K562 (cell line): ENCODE measurements at places on chromosomes 6 and 20.

GRCh38 chr6:159689001-159689400 lies 4.0 kb downstream of the SOD2 start:
- no peak for DNase-seq

- DNase-seq = no peak
Observed at GRCh38 chr6:160121558-160121957, at the start of gene SLC22A1. Gene SLC22A1, plus strand, starts transcription at chr6:160121815. Its CDS starts 121 bp downstream, at chr6:160121936.

DNA sequence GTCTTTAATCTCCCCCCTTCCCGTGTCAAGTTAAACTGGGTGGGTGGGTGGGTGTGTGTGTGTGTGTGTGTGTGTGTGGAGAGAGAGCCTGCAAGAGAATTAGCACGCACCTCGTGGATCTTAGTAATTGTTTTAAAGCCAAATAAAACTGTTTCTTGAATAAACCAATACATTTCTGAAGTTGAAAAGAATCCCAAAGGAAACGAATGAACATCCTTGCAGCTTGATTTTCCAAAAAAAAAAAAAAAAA lies 381 bp upstream of the BICRAL start:
- peak; percentile 54 for DNase-seq

DNA sequence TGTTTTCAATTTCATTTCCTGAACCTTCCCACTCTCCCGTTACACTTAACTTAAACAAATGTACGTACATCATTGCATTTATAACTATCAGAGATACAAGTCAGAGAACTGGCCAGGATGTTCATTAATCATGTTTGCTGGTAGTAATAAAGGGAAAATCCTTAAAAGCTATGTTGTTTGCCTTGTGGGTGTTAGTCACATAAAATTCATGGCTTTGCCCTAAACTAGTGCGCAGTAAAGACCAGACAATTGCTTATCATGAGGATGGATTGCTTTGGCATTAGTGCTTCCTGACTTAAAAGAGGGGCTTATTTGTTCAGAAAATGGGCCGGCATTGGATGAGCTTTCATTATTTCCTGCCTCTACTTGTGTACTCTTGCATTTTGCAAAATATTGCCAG lies 1037.3 kb upstream of the FLRT3 start:
- no peak for DNase-seq

DNA sequence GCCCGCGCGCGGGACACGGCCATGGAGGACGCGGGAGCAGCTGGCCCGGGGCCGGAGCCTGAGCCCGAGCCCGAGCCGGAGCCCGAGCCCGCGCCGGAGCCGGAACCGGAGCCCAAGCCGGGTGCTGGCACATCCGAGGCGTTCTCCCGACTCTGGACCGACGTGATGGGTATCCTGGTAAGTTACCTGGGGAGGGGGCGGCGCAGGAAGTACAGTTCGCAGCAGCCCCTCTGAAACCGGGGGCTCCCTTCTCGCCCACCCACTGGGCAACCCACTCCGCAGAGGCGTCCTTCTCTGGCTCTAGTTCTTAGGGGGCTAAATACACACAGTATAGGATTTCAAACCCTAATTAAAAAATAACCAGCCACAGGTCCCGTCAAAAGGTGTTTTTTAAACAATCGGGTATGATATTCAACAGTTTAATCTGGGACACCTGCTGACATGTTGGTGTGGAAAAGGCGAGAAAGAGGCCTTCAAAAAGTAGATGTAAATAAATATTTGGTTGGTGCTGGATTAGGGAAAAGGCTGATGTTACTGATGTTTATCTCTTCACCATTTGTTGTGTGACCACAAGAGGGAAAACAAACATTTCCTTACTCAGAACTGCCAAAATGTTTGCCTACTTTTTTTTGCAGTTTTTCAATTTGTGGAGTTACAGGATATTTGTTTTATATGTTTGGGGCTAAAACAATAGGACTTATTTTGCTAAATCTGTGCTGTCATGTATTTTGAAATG lies 577 bp downstream of the SASH1 start:
- DNase-seq = no peak

GRCh38 chr6:79305020-79305419 lies 70.5 kb upstream of the HMGN3 start:
- no peak for DNase-seq

GRCh38 chr6:140001005-140001404 lies 626.6 kb upstream of the CITED2 start:
- no peak for DNase-seq

DNA sequence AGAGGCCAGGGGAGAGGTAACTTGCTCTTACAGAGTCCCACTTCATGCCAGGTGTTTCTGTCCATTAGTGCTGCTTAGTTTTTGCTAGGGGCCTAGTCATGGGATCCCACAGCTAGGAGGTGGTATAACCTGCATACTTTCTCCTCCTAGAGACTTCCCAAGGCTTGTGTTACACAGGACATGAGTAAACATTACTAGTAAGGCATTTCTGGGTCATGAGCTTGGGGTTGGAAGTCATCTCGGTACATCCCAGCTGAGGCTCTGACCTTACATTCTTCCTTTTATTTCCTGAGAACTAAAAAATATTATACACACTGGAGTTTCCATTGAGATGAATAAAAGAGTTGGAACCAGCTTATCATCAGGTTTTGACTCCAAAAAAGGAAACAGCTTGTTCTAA lies 20.9 kb upstream of the PNPLA1 start:
- DNase-seq = no peak

DNA sequence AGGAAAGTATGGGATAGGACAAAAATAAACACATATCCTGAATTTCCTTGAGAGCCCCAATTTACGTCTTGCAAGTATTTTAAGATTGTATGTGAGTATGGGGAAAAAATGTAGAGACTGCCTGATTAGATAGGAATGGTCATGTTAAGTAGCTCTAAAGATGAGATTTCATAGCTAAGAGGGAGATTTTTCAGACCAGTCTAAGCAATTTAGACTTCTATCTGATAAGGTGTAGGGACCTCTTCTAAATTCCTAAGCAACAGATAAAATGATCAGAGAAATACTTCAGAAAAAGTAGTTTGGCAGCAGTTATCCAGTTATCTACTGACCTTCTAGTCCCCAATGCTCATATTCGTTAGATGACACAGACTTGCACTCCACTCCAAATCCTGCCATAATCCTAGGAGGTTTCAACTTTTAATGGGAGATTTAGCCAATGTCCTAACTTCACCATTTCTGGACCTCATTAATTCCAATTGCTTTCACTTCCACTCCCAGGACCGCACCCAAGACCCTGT lies 90.0 kb downstream of the FILIP1 start:
- no peak for DNase-seq

DNA sequence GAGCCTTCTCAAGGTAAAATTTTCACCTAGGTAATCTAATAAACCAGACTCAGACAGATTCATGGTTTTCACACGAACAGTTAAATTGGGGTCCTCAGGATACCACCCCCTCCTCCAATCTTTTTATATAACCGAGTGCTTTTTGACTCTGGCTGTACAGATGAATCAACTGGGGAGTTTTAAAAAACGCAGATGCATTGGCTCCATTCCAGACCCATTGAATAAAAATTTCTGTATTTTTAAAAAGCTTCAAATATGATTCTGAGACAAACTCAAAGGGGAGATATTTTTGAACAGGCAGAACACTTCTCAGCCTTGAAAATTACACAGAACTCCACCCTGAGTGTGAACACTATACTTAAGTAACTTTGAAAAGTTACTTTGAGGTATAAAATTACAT lies 7.2 kb downstream of the UTRN start:
- no peak for DNase-seq

GRCh38 chr6:148332088-148332487 lies 10.6 kb upstream of the SASH1 start:
- DNase-seq = no peak

DNA sequence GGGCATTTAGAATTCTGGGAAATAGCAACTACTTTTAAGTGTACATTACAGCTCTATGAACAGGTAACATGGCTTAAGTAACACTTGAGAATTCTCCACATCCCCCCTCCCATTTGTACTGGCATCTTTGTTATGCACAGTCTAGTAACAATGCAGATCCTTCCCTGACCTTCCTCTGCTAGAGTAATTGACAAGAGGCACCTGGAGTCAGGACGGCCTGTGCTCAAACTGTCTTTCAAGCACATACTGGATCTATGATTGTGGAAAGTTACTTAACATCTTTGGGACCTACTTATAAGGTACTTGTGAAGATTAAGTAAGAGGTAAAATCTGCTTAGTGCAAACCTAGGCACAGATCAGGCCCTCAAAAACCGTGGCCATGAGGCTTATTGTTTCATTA lies 21.9 kb upstream of the GSTA3 start:
- DNase-seq = no peak

GRCh38 chr6:133648581-133648980 lies 240.3 kb upstream of the TCF21 start:
- DNase-seq = no peak

DNA sequence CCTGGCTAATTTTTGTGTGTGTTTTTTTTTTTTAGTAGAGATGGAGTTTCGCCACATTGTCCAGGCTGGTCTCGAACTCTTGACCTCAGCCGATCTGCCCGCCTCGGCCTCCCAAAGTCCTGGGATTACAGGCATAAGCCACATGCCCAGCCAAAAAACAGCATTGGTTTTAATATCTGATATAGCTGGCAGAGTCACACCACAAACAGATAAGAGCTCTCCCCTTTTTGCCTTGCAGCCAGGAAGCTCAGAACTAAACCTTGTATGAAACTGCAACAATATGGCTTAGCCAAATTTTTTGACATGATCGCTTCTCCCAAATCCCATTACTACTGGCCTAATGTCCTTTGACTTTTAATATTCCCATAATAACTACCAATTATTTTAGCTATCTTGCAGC lies 4.9 kb downstream of the ACOT8 start:
- DNase-seq = no peak

- DNase-seq = no peak
Observed at GRCh38 chr6:42403831-42404230, 47.9 kb downstream of the TRERF1 start.

- no peak for DNase-seq
Observed at GRCh38 chr20:61027218-61027617, 224.8 kb upstream of the CDH4 start.

DNA sequence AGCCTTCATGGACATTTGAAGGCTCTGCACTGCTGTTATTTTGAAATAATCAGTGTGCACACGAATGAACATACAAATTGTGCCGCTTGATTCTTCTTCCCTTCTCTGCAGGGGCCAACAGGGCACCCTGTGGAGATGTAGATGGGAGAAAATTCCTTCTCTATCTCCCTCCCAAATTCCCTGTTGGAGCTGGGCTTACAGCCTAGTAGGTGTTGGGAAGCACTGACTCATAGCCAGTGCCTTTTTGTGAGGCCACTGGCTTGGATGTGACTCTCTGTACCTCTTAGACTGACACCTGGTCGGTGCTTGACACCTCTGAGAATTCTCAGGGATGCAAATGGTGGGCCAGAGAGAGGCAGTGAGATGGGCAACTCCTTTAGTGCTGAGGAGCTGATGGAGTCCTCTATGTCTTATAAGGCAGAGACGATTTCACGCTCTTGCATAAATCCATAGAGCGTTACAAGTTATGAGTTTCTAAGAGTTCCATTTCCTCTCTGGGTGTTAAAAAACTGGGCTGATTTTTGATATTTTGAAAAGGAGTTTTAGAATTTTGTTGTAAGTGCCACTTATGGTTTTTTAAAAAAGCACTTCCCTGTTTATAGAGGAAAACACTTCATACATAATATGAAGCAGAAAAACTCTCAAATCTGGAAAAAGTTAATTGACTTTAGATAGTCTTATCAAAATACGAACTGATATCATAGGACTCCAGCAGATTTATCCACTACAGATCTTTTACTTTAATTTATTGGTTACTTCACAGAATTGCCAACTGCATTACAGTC lies 89.8 kb upstream of the MAP3K7 start:
- no peak for DNase-seq

- no peak for DNase-seq
Observed at GRCh38 chr6:127634178-127634577, 57.2 kb downstream of the C6orf58 start.

DNA sequence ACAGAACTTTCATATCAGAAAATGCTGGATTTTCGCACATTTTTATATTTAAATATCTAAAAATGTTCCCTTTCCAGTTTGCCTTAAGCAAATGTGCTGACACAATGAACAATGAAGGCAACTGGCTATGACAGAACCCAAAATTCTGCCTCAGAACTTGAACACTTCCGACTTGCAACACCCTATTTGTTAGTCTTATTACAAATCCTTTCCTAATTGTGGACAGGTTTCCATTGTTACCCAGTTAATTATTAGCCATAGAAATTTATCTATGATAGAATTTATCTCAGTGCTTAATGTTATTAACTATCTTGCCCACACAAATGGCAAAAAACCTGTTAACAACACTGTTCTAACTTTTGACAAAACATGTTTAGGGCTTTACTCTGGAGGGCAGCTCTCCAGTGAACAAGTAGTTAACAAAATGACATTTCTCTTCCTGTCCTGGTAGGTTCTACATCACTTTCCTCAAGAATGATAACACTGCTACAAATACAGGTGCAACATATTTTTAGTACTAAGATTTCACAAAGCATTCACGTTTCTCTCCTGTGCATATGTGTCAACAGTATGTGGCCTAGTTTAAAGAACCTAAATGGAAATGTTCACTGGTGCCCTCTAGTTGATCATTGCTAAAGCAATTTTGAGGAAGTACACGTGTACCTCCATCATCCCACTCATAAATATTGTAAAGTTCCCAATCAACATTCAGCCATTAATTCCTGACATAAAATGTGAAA lies 58.4 kb downstream of the HIVEP2 start:
- no peak for DNase-seq

DNA sequence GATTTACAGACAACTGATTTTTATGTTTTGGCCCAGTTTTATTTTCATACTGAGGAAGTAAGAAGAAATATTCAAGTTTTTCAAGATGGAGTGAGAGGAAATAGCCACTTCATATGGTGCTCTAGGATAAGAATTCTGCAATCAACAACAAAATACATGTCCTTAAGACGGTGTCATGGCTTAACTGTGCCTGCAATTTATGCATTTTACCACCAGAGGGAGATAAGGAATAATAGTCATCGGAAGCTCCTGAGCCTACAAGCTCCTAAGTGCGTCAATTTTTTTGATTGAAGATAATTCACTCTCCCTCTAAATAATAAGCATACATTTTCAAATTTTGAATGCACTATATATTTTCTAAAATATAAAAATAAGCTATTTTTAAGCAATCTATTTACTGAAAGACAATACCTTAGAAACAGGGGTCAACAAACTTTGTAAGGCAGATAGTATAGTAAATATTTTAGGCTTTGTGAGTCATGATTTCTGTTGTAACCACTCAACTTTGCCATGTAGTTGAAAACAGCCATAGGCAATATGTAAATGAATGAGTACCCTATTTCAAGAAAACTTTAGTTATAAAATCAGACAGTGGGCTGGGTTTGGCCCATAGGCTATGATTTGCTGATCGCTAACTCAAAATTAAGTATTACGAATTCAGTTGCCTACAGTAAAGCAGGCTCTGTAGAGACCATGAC lies 230.9 kb upstream of the DTNBP1 start:
- peak; percentile 73 for DNase-seq

GRCh38 chr6:147463651-147464050 lies 44.8 kb upstream of the SAMD5 start:
- DNase-seq = no peak

GRCh38 chr6:74161380-74161779 lies 465.4 kb downstream of the CD109 start:
- DNase-seq = no peak

DNA sequence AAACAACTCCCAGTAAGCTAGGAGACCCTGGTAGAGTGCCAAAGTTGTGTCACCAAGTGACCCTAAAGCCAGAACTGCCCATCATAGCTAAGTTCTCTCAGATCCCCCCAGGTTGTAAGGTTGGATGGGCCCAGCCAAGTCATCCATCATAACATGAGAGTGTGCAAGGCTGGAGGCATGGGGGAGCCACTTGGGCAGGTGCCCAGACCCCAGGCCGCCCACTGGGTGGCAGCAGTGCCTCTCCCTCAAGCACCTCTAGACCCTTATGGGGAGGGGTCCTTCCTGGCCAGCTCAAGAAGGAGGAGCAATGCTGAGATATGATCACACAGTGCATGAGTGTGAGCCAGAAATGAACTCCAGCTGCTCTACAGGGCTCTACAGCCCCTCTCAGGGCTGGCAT lies 154.5 kb downstream of the MYLK4 start:
- no peak for DNase-seq
